ENCODE measurements at places on chromosomes 5 and 9. TPM values are rescaled to one million over a fixed set of nuclear protein-coding genes. Genes with fewer than 3 reads are reported as not detected.
A peak's percentile ranks its signal among the peaks of the same experiment; 100 is the strongest.

Gene SLIT3
- total RNA-seq = not detected

Gene PDZD2
- 0.14 TPM for total RNA-seq

DNA sequence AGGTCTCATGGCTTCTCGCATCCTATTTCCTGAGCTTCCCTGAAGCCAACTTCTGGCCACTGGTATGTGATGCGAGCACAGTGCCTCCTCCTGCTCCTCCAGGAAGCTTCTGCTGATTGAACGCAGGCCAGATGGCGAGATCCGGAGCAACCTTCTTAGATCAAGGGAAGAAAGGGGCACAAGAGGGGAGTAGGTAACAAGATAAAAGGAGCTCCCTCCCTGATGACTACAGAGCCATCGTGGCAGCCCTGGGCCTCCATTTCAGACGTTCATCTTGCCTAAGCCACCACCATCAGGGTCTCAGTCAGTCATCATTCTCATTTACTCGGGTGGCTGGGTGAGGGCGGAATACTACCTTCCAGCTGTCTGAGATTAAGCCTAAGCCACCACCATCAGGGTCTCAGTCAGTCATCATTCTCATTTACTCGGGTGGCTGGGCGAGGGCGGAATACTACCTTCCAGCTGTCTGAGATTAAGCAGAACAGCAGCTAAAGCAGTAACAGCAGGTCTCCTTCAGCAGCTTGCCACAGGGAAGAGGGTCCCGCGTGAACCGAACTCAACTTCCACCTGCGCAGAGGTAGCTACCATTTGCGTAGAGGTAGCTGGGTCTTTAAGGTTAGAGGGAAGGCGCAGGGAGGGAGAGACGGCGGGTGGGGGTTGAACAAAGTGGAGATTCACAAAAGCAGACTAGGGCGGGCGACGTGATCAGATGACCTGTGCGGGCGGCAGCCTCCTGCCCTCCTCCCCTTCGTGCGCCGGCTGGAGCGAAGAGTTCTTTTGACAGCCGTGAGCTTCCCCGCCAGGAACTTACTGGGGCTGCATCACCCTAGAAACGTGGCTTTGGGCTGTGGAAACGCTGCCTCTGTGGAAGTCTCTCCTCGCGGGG is 27.9 kb upstream of the MGAT1 start:
- peak; percentile 52 for DNase-seq

GRCh38 chr5:150067405-150067960 is 18.9 kb downstream of the CSF1R start:
- DNase-seq = no peak

Gene MCC
- total RNA-seq = 4.4 TPM

DNA sequence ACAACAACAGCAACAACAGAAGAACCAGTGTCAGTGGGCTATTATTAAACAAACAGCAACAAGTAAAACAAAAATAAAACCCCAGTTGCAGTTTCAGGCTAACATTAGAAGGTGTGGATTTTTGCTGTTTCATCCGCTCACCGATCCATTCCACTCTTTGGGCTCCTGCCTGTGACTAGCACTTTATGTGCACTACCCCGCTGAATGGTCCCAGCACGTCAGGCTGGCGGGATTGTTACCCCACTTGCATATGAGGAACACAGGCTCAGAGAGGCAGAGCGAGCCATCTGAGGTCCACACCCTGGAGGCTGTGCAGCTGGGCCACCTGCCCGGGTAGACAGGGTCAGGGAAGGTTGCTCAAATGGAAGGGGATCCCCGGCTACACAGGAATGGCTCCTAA is 26.0 kb downstream of the NSG2 start:
- no peak for DNase-seq

GRCh38 chr9:107489144-107489673 is 360 bp downstream of the KLF4 start:
- DNase-seq = no peak

- DNase-seq = no peak
Observed at GRCh38 chr5:759781-760362, 24.7 kb downstream of the ZDHHC11B start.

GRCh38 chr9:36559036-36559695 is 13.5 kb upstream of the MELK start:
- no peak for DNase-seq

Measured in activated naive CD8-positive, alpha-beta T cell treated with anti-CD3 and anti-CD28 coated beads, Interleukin-2, amount 10 ng/mL, durations not matched to agents 7 days and 5 days (primary cell).